ENCODE measurements at places on chromosomes 13 and 19. TPM values are rescaled to one million over a fixed set of nuclear protein-coding genes. Genes with fewer than 3 reads are reported as not detected.

PRR19 gene
- 0.86 TPM for total RNA-seq

EDNRB gene
- not detected for total RNA-seq

FGF9 gene
- 0.46 TPM for total RNA-seq

SRRM5 gene
- 1.7 TPM for total RNA-seq

ADAMTSL5 gene
- 5.5 TPM for total RNA-seq
